ENCODE measurements at places on chromosomes 4 and X.
A peak's percentile ranks its signal among the peaks of the same experiment; 100 is the strongest.

DNA sequence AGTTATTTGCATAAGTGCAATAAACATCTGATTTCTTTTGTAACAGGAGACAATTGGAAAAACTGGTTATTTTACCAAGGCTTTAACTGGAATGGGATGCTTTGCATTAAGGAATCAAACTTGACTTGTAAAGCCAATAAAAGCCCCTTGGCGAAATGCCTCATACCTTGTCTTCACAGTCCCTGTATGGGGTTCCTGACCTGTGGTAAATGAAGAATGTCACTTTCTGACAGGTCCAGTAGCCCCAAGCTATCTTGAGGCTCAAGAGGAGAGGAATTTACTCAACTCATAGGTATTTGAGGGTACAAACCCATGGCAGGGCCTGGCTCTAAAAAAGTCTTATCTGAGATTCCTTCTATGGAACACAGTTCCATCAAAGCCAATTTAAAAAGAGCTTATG, 78.0 kb downstream of the ACOX3 start:
- DNase-seq = no peak

GRCh38 chr4:52791936-52792335, 40.7 kb upstream of the ERVMER34-1 start:
- DNase-seq = no peak

GRCh38 chr4:40515398-40516293, 114.0 kb downstream of the RBM47 start:
- no peak for DNase-seq

DNA sequence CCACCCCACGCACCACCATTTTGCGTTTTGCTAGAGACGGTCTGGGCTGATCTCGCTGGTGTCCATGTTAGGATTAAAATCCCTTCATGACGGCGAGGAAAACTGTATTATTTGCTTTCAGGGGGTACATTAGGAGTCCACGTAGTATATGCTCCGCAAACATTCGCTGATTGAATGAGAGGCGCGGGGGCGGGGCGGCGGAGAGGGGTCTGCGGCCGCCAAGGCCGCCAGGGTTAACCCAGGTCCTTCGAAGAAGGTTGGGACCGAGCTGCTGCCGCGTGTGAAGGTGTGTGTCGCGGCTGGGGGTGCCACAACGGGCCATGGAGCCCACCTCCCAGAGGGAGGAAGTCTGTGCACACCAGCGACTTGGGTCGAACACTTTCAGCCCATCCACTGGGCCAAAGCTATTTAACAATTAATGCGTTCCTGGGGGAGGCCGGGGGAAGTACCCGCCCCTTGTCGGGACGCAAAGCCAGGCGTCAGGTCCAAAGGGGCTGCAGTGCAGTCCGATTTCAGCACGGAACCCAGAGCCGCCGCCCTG, 6.4 kb upstream of the PITX2 start:
- no peak for DNase-seq

- no peak for DNase-seq
Measured at GRCh38 chr4:172099376-172099775, 286.2 kb downstream of the GALNTL6 start.

DNA sequence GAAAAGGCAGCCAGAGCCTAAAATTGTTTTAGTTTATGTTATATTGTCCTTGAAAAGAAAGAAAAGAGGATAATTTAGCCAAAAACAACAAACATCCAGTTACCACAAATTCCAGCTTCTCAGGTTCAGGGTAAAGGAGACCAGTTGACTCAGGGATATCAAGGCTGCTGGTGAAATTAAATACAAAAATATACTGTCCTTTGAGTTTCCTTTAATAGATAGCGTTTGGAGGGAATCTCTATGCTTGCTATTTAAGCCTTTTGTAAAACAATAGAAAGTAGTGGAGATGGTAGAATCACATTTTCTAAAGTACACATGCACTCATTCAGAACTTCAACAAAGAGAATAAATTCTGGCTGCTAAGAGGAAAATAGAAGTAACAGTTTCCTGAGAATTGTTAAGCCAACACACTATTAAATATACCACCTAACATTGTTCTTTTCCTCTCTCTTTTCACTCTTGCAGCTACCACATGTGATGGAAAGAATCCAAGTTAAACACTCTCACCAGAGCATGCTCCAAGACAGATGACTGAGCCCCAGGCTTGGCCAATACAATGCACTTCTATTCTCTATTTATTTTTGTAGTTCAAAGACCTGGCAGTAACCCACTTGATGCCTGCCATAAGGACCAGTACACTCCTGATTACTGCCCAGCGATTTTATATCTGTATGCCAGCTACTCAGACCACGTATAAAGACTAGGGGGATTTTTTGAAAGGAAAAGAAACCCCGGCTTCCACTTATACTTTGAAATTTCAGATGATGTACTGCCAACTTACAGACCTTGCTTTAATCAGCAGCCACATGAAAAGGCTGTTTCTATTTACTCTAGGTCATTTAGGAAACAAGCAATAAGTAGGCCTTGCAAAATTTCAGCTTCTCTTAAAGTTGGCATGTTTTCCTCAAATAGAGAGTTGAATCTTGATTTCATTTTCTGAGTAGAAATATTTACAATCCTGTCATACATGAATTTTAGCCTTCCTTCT, 756.9 kb downstream of the FAT4 start:
- peak; percentile 6 for DNase-seq

- peak; percentile 35 for DNase-seq
Measured at GRCh38 chrX:12567857-12568256, 223.4 kb upstream of the PRPS2 start.
